ENCODE measurements at places on chromosomes 1 and 21.

DNA sequence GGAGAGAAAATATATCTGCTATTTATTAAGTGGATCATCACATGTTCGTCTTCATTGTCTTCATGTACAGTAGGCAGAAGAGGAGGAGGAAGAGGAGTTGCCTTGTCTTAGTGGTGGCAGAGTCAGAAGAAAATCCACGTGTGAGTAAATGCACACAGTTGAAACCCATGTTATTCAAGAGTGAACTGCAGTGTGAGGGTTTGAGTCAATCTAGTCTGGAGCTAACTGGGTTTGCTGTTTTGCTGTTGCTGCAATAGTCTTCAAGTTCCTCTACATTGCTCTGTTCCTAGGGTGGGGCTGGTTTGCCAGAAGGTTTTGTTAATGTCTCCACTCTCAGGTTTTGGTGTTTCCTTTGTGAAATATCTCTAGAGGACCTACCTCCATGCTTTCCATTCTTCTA, 3.1 kb upstream of the CD1A start:
- DNase-seq = no peak

GRCh38 chr1:70778934-70779333, 268.7 kb downstream of the PTGER3 start:
- no peak for DNase-seq

- no peak for DNase-seq
Observed at GRCh38 chr1:223222377-223222776, 79.3 kb upstream of the TLR5 start.

- DNase-seq = no peak
Observed at GRCh38 chr1:174795806-174796205, 203.9 kb upstream of the CACYBP start.

DNA sequence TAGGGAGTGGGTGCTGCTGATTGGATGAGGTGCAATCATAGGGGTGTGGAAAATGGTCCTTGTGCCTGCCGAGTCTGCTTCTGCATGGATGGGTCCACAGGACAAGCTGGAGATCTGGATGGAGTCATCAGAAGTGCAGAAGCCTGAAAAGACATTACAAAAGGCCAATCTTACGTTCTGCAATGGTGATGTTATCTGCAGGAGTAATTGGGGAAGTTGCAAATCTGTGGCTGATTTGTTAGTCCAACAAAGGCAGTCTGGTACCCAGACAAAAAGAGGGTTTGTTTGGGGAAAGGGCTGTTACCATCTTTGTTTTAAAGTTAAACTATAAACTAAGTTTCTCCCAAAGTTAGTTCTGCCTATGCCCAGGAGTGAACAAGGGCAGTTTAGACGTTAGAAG, 166.5 kb downstream of the PGBD5 start:
- no peak for DNase-seq

DNA sequence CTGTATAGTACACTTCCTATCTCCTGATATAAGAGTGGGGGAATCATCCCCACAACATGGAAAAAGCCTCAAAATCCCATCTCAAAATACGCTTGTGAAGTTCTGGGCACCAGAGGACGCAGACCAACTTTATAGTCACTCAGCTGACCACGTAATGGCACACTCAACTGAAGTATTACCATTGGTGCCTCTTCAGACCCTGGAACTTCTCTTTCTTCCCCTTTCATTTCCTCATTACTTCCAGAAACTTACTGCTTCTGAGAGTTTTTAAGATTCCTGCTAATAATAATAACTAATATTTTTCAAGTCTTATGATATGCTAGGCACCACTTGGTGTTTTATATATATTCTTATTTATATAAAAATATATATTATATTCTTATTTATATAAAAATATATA, 202.6 kb downstream of the PTPRC start:
- DNase-seq = no peak

DNA sequence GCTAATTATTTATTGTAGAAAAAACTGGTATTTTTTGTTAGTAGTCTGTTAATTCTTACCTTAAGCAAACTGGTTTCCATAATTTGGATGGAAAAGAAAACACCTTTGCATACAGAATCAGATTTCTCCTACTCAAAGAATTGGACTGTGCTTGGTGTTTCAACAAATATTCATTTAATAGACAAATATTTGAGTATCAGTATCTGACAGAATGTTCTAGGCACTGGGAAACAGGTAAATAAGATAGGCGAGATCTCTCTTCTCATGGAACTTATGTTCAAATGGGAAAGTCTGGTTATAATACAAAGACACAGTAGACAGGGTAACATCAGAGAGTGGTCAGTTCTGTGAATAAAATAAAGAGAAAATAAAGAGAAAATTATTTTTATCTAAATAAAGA, 119.9 kb downstream of the NOS1AP start:
- no peak for DNase-seq

- peak; percentile 63 for DNase-seq
Observed at GRCh38 chr1:154342836-154343472, 17.6 kb downstream of the ATP8B2 start.

DNA sequence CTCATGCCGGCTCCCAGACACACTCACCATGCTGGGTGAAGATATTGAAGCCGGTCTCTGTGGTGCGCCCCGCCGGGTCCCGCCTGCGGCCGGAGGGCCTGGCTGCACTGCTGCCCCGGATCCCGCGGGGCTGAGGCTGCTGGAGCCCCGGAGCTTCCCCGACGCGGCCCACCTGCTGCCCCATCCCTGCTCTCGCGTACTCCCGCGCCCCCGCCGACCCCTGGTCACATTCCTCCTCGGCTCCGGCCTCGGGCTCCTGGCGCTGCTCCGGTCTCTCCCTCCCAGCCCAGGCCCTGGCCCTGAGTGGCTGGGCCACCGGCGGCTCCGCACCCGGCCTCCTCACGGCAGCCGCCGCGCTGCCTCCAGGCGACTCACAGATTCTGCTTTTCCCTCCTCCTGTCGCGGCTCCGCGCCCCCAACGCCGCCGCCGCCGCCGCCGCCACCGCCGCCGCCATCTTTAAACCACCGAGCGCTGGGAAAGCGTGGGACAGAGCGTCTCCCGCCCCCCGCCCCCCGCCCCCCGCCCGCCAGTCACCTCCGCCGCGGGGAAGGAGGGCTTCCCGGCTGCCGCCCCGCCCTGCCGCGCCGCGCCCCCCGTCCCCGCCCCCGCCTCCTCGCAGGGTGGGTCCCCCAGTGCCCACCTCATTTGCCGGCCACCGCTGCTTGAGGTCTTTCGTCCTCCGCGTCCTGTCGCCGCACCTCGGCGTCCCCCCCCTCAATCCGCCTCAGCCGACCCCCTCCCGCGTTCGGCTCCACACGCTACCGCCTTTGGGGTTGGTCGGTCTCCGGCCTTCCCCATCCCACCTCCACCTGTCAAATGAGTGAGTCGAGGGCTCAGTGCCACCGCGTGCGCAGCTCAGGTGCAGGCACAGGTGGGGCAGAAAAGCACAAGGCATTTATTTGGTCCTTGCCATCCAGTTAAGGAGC, at the start of gene ABL2:
TSS of gene ABL2 (minus strand) at position 464 of the 927 bp plus-strand sequence. CDS start at position 184, 280 bp downstream.
- peak; percentile 58 for DNase-seq

- no peak for DNase-seq
Observed at GRCh38 chr1:886311-886710, 37.4 kb upstream of the SAMD11 start.

DNA sequence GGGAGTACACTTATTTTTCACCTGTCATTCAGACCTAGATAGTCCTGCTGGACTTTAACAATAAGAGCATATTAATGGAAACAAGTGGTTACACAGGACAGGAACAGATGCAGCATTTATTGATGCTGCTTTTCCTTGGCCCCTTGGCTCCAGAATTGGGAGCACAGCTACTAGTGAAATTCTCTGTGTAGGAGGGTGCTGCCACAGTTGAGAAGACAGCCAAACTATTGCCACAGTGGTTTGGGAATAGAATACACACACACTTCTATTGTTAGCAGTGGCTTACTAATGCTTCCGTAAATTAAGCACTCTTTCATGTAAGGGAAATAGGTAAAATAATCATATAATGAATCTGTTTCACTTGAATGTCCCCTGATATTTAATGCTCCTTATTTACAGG, 105.3 kb upstream of the TENT5C start:
- no peak for DNase-seq

DNA sequence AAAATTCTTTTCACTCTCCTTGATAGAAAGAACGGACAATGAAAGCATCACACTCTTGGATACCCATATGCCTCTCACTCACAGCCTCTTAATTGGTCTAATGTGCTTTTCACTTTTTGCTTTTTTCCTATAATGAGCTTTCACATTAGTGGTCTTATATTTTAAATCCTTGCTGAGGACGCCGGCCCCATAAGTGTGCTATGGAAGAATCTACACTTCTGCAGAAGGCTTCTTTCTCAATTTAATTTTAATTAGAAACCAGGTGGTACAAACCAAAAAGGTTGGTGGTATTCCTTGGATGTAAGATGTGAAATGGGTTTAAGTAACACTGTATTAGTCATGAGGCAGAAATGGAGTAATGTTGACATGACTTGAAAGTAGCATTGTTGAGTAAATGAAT, 190.6 kb upstream of the NFIA start:
- no peak for DNase-seq

GRCh38 chr1:19858893-19859292, 23.3 kb upstream of the OTUD3 start:
- DNase-seq = no peak

All from stimulated activated CD4-positive, alpha-beta T cell treated with anti-CD3 and anti-CD28 coated beads, Interleukin-12 subunit alpha, Interleukin-12 subunit beta, amount 100 ng/mL, for 4 hours (primary cell).